ENCODE measurements at places on chromosomes 12 and 14. TPM values are rescaled to one million over a fixed set of nuclear protein-coding genes. Genes with fewer than 3 reads are reported as not detected.

The CFAP251 gene
- 6.9 TPM for polyA plus RNA-seq

- DNase-seq, result no peak
Measured at GRCh38 chr14:34792598-34792997, 78.2 kb upstream of the CFL2 start.

The CPSF6 gene
- polyA plus RNA-seq, result 22.1 TPM

DNA sequence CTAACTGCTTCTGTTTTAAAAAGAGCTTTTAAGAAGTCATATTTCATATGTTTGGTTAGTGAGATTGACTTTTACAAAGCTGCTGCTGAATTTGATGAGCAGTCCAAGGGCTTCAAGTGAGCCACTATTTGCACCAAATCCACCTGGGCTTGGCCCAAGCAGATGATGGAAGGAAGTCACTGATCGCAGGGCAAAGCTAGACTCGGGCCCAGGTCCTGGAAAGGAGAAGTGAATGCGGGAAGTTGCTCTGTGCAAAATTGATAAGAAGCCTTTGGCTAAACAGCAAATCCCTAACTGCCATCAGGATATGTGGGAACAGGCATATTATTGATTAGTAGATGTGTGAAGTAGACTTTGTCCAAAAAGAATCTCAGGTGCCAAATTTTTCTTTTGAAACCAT lies 30.5 kb downstream of the PLXNC1 start:
- DNase-seq, result no peak

DNA sequence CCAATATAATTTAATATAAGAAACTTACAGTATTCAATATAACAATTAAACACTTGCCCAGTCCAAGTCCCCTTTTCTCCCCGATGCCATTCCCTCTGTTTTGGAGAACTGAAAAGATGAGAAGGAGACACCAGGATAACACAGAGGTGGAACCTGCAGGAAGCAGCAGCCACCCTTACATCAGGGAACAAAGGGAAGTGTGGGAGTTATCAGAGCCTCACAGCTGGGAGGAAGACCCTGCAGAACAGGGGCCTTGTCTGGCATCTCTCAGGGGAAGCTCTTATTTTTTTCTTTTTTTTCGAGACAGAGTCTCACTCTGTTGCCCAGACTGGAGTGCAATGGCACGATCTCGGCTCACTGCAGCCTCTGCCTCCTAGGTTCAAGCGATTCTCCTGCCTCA lies 52.6 kb downstream of the CALM1 start:
- DNase-seq, result no peak

DNA sequence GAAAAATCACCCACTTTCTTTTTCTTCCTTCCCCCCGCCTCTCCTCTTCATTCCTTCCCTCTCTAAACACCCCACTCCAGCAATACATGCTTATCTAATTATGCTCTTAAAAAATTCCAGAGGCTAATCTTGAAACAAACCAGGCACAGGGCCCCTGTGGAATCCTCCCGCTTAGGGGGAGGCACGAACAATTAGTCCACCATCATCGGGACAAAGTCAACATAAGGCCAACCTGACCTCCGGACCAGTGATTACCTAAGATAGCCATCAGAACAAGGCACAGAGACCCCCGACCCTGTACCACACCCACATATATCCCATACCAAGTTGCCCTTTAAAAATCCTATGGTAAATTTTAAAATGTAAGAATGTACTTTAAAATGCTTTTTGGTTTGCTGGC lies 47.1 kb downstream of the KIF21A start:
- DNase-seq, result no peak

The CLEC4A gene
- polyA plus RNA-seq, result 32.8 TPM

DNA sequence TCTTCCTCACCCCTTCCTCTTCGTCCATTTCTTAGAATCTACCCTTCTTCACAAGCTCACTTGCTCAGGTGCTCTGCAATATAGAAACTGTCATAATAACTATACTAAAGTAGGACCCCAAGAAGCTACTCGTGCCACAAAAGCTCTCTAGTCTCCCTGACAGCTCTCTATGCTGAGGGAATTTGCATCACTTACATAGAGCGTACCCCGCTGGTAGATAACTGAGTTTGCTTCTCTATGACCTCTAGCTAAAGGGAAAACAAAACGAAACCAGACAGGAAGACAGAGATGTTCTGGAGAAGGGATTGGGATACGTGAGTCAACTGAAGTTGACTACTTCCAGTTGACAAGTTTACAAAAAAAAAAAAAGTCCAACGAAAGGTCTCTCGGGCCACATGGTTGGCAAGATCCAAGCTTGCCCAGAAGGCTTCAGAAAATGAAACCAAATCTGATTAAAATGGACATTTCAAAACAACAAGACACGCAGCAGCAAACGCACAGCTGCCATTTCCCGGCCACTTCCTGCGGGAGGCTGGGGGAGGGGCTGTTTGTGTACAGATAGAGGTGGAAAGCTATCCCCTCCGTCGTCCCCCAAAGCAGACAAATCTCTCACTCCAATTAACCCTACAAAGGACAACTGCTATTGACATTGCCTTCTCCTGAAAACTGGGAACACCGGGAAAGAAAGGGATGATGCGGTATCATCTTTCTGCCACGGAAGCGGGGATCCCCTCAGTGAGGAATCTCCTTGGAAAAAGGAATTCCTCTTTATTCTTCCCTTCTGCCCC lies 1.3 kb downstream of the BAZ2A start:
- peak; percentile 82 for DNase-seq

All from lung (tissue), 17 donors.